Right lung (tissue), 10 donors: ENCODE measurements at places on chromosomes 6 and 20. TPM values are rescaled to one million over a fixed set of nuclear protein-coding genes. Genes with fewer than 3 reads are reported as not detected.

The BTBD9 gene
- polyA plus RNA-seq = 12.3 TPM

The STMN3 gene
- 25.4 TPM for polyA plus RNA-seq

The PRDM13 gene
- not detected for polyA plus RNA-seq

DNA sequence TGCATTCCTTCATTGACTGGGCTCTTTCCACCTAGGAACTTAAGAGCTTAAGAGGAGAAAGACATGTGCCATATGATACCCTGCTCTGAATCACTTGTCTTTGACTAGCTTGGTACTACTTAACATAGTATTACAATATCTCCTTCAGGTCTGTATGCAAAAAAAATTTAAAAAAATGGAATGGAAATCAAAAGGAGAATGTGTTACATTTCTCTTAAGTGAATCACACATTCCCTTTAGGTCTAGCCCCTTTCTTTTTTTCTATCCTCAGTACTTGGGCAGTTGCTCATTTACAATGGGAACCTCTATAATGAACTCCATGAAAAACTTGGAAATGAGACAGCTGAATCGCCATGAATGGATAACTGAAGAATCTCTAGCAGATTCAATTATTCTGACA lies 53.8 kb downstream of the SLC35F1 start:
- no peak for DNase-seq

GRCh38 chr6:2478200-2478599 lies 232.8 kb upstream of the GMDS start:
- DNase-seq = no peak

The MCM8 gene
- 17.4 TPM for polyA plus RNA-seq

The MYT1 gene
- 0.24 TPM for polyA plus RNA-seq

The ABHD12 gene
- 46.9 TPM for polyA plus RNA-seq

The GGT7 gene
- polyA plus RNA-seq = 40.6 TPM

- peak; percentile 12 for DNase-seq
Measured at GRCh38 chr6:130282234-130282995, 59.7 kb upstream of the SAMD3 start.

- DNase-seq = no peak
Measured at GRCh38 chr6:42745083-42745639, 742 bp downstream of the TBCC start.

The SNRPB gene
- 104 TPM for polyA plus RNA-seq

The NMBR gene
- 0.46 TPM for polyA plus RNA-seq

- DNase-seq = no peak
Measured at GRCh38 chr20:2902818-2903217, 29.5 kb downstream of the PTPRA start.

The SALL4 gene
- 14.8 TPM for polyA plus RNA-seq

DNA sequence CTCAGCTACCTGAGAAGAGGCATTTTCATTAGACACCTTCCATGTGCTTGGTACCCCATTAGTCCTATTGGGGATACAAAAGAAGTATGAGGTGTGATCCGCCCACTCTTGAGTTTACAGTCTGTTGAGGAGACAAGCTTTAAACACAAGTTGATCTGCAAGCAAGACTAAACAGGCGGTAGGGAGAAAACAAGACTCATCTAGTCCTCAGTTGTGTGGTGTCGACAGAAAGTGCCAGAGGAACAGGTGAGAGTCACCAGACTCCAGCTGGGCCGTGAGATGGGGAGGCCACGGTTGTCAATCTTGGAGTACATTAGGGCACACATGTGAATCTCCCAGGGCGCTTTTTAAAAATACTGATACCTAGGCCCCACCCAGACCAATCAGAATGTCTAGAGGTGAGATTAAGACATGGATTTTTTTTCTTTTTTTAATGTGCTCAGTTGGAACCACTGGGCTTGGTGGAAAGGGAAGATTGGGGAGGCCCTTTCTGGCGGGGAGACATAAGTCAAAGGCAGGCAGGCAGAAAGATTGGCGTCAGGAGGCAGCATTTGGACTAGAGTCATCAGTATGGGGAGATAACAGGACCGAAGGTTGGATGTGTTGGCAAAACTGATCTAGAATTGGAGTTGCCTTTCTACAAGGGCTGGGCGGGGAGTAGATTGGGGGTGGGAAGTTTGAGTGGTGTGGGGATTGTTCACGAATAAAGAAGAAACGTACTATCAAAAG lies 10.4 kb downstream of the E2F3 start:
- DNase-seq = no peak

The DST gene
- polyA plus RNA-seq = 685 TPM

The GPR6 gene
- polyA plus RNA-seq = not detected

The MYL9 gene
- polyA plus RNA-seq = 361 TPM

The WFDC12 gene
- polyA plus RNA-seq = not detected

DNA sequence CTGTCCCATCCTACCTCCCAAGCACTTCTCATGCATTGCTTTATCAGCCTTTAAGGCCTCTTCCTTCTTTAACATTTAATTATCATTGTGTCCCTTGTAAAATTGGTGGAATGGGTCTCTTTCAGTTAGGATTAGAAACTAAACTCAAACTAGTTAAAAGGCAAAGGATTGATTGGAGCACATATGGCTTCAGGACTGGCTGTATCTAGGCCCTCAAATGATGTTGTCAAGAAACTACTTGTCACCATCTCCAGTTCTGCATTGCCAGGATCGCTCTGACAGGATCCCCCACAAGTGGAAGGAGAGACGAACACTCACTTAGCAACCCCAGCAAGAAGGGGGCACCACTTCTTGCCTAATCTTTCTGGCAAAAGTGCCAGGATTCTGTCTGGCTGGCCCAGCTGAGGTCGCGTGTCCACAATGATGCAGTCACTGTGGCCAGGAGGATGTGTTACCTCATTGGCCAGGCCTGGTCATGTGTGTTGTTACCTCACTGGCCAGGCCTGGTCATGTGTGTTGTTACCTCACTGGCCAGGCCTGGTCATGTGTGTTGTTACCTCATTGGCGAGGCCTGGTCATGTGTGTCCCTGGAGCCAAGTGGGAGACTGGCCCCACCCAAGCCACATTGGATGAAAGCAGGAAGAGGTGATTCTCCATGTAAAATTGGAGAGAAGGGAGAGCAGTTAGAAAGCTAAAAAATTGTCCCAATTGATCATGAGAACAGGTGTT lies 5.0 kb downstream of the BANF2 start:
- DNase-seq = no peak

The CTAGE9 gene
- polyA plus RNA-seq = not detected

DNA sequence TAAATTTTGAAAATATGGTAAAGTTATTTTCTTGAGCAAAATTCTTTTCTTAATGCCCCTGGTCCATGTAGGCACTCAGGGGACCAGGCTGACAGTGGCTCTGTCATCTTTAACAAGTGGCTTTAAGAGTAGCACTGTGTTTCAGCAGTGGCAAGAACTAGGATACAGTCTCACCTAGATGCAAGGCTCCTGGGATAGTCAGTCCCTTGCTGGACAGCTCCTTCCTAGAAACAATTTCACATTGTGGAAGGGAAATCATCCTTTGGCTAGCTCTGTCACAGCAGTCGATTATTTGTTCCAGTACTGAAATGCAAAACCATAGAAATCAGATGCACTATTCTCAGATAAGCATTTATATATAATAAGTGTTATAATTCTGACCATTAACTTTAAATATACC lies 175.4 kb upstream of the KCNQ5 start:
- no peak for DNase-seq

- no peak for DNase-seq
Measured at GRCh38 chr6:137412562-137412961, 81.6 kb downstream of the OLIG3 start.

The EPB41L2 gene
- 174 TPM for polyA plus RNA-seq

DNA sequence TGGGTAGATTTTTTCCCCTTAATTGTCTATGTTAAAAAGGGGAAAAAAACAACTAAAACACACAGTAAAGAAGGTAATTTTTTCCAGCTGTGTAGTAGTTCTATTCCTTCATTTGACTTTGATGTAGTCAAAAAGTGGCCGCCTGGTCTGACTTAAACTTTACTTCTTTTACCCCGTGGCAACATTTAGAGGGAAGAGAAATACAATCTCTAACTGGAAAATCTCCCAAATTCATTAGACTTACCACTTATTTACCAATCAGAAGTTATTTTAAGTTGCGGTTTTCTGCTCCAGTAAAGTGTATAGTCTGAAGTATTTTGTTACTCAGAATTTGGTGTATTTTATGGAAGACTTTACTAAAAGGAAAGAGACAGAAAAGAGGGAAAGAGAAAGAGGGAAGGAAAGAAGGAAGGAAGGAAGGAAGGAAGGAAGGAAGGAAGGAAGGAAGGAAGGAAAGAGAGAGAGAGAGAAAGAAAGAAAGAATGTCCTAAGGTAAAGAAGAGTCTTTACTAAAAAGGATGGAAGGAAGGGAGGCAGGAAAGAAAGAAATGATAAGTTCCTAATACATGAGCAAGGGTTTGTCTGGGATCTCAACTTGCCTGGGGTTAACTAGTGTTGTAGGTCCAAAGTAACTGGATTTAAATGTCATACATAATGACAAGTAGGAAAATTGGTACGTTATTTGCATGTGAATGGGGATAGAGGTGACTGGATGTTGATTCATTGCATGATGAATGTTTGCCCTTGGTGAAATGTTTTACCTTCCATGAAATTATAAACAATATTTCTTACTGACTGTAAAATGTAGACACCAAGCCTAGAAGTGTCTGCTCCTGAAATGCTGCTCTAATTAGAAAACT lies 135.1 kb downstream of the SAMD5 start:
- no peak for DNase-seq

The SLC16A10 gene
- 7.4 TPM for polyA plus RNA-seq

The LST1 gene
- 9.2 TPM for polyA plus RNA-seq

- no peak for DNase-seq
Measured at GRCh38 chr6:3640868-3641267, 110.6 kb downstream of the PXDC1 start.

GRCh38 chr6:80457439-80457933 lies 351.0 kb downstream of the BCKDHB start:
- peak; percentile 84 for DNase-seq

The PBX2 gene
- 158 TPM for polyA plus RNA-seq
